ENCODE measurements at places on chromosomes 6 and 20.

GRCh38 chr6:6764764-6765434 lies 176.4 kb downstream of the LY86 start:
- H3K27me3 ChIP-seq = no peaks in the 10 kb centered on the region
- H3K4me3 ChIP-seq = no peak overlapping the region
- no peak for DNase-seq
- no peaks in the 10 kb centered on the region for H3K4me1 ChIP-seq
- H3K27ac ChIP-seq = no peak overlapping the region

- no peak overlapping the region for H3K27ac ChIP-seq
- H3K4me3 ChIP-seq = no peak overlapping the region
- peaks cover 9% of the 10 kb centered on the region for H3K27me3 ChIP-seq
- no peak for DNase-seq
Measured at GRCh38 chr6:52697903-52698302, 27.0 kb downstream of the TMEM14A start.

- H3K36me3 ChIP-seq = no peaks in the 10 kb centered on the region
- DNase-seq = no peak
- H3K4me3 ChIP-seq = no peak overlapping the region
- H3K4me1 ChIP-seq = no peaks in the 10 kb centered on the region
- H3K27me3 ChIP-seq = no peaks in the 10 kb centered on the region
Measured at GRCh38 chr6:81531869-81532561, 220.5 kb downstream of the TENT5A start.

- no peak for DNase-seq
- no peak overlapping the region for H3K27ac ChIP-seq
- H3K36me3 ChIP-seq = no peaks in the 10 kb centered on the region
- H3K4me1 ChIP-seq = no peaks in the 10 kb centered on the region
Measured at GRCh38 chr20:9220874-9221547, 152.1 kb downstream of the PLCB4 start.

DNA sequence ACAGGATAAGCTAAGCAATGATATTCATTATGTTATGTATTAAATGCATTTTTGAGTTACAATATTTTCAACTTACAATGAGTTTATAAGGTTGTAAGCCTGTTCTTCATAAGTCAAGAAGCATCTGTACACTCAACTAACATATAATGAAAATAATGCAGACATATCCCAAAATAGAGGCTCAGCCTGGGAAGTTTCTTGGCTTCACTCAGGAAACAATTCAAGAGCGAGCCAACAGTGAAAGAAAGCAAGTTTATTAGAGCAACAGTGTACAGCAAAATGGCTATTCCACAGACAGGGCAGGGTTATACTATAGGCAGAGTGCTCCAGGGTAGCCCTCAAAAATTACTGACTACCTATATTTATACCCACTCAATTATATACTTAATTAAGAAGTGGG lies 1581.8 kb downstream of the HACE1 start:
- no peak for DNase-seq
- no peaks in the 10 kb centered on the region for H3K27me3 ChIP-seq
- H3K36me3 ChIP-seq = no peaks in the 10 kb centered on the region
- no peak overlapping the region for H3K4me3 ChIP-seq
